CD4-positive, alpha-beta T cell (primary cell): ENCODE measurements at places on chromosomes 2 and 18. TPM values are rescaled to one million over a fixed set of nuclear protein-coding genes. Genes with fewer than 3 reads are reported as not detected.

- H3K27ac ChIP-seq: no peak overlapping the region
- no peak for DNase-seq
- no peaks in the 10 kb centered on the region for H3K27me3 ChIP-seq
- peaks cover 5% of the 10 kb centered on the region for H3K4me1 ChIP-seq
Measured at GRCh38 chr18:59851784-59852399, 47.9 kb upstream of the PMAIP1 start.

DNA sequence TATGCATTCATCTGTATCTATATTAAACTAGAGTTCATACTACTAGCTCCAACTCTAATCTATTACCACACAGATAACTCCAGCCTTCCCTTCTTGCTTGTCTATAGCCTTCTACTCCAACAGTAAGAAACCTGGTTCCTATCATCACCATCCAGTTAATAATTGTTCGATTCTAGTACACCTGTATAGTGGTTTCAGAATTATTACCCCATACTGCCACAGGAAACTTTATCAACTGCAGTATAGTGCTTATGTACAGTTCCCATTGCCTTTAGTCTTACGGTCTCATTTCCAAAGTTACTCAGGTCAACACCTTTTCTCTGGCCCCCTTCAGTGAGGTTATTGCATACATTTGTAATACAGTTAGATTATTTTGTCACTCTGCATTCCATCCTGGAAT lies 14.5 kb downstream of the METTL8 start:
- no peak overlapping the region for H3K4me3 ChIP-seq
- no peaks in the 10 kb centered on the region for H3K36me3 ChIP-seq
- peaks cover 4% of the 10 kb centered on the region for H3K4me1 ChIP-seq
- DNase-seq: no peak
- no peaks in the 10 kb centered on the region for H3K27me3 ChIP-seq

GRCh38 chr2:10083692-10084211 lies 3.5 kb upstream of the CYS1 start:
- no peak overlapping the region for H3K27ac ChIP-seq
- H3K36me3 ChIP-seq: no peaks in the 10 kb centered on the region
- peaks cover 27% of the 10 kb centered on the region for H3K4me1 ChIP-seq
- peaks cover 63% of the 10 kb centered on the region for H3K27me3 ChIP-seq
- no peak overlapping the region for H3K4me3 ChIP-seq

DNA sequence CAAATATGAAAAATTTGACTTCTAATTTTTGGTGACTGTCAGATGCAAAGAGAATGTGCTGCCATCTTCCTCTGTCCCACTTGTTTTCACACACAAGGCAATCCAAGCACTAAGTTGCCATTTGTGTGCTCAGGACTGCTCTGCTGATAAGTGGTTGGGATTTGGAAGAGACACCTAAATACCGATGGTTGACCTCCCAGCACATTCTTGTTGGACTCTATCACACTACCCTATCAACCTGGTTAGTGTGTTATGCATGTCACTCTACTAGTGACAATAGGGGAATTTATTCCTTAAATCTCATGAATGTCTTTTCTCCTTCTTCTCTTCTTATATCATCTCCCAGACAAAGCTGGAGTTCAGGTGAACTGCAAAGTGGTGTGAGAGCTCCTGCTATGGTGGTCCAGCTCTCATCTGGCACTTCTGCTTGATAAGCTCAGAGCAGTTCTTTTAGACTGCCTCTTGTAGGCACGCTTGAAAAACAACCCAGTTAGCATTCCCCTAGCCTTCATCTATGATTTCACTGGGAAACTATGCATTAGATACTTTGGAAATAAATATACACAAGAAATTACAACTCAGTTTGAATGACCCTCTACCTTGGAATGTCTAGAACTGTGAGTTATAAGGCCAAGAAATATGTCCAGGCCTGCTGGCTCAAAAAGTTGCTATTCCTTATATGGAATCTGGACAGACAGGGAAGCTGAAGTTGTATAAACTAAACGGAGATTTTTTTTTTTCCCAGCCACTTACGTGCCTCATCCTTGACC lies 404.8 kb downstream of the MEIS1 start:
- H3K36me3 ChIP-seq: no peaks in the 10 kb centered on the region
- no peak overlapping the region for H3K27ac ChIP-seq
- no peak for DNase-seq

GRCh38 chr18:76395609-76396008 lies 99.4 kb downstream of the ZNF516 start:
- no peak for DNase-seq
- H3K27ac ChIP-seq: no peak overlapping the region
- no peak overlapping the region for H3K4me3 ChIP-seq
- no peaks in the 10 kb centered on the region for H3K27me3 ChIP-seq

DNA sequence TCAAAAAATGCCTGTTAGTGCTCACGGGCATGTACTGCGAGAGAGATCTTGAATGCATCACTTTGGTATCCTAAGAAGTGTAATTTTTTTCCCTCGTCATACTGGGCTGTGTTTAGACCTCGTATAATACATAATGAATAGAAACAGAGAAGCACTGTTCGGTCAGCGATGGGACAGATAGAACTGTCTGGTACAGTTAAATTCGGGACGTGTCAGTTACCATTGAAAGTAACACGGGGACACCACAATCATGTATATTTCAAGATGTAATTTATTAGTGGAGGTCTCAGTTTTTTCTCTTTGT lies 1.8 kb downstream of the PKP4 start:
- peak overlapping the region; percentile 76 for H3K4me3 ChIP-seq
- no peak for DNase-seq
- no peaks in the 10 kb centered on the region for H3K27me3 ChIP-seq
- peaks cover 15% of the 10 kb centered on the region for H3K4me1 ChIP-seq
- no peak overlapping the region for H3K27ac ChIP-seq
- no peaks in the 10 kb centered on the region for H3K36me3 ChIP-seq

DNA sequence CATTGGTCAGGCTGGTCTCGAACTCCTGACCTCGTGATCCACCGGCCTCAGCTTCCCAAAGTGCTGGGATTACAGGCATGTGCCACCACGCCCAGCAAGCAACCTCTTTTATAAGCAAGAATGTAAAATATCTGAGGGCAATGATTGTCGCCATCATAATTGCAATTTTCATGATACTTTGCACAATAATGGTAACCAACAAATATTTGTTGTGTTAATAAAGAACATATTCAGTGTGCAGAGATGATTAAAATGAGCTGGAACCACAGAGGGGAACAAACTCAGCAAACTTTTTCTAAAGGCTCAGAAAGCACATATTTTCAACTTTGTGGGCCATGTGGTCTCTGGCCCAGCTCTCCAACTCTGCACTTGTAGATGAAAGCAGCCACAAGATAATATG lies 115.2 kb upstream of the SIX2 start:
- H3K4me1 ChIP-seq: no peaks in the 10 kb centered on the region
- H3K27me3 ChIP-seq: no peaks in the 10 kb centered on the region
- H3K4me3 ChIP-seq: no peak overlapping the region

DNA sequence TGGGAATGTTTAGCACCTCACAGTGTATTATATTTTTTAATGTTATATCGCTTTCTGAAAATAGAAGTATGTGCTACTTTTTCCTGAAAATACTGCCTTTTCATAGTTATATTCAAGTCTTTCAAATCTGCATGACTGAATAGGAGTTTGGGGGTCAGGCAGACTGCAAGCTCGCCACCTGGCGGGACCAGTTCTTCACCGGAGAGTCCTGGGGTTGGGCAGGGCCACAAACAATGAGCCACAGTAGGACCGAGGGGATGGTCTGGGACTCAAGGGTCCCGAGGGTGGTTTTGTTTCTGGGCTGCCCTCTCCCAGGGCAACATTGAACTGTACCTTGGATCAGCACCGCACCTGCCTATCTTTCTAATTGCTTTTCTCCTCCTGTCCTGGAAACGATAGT lies 70.6 kb downstream of the VWA3B start:
- no peaks in the 10 kb centered on the region for H3K4me1 ChIP-seq
- no peak overlapping the region for H3K4me3 ChIP-seq
- DNase-seq: no peak
- H3K27ac ChIP-seq: no peak overlapping the region
- H3K36me3 ChIP-seq: no peaks in the 10 kb centered on the region

- no peaks in the 10 kb centered on the region for H3K36me3 ChIP-seq
- no peak overlapping the region for H3K4me3 ChIP-seq
- no peak for DNase-seq
- no peaks in the 10 kb centered on the region for H3K4me1 ChIP-seq
Measured at GRCh38 chr2:193580176-193580950, 1385.6 kb upstream of the TMEFF2 start.

DNA sequence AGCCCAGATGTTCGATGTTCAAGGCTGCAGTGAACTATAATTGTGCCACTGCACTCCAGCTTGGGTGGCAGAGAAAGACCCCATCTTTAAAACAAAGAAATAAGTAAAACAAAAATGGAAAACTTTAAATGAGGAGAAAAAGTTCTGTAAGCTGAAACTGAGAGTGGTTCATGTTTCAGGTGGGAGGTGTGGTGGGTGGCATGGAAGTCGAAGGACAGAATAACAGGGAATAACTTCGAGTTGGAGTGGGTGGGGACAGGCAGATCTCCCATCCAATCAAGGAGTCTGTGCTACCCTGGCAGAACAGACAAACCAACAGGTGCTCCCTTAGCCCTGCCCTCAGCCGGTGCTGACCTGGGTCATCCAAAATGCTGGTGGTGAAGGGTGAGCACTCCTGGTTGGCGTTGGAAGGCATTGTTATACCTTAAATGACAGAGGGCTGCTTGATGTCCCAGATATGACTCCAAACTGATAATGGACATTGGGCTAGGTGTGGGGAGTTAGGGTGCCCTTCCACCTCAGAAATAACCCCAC lies 328.4 kb downstream of the DYSF start:
- H3K27me3 ChIP-seq: peaks cover 4% of the 10 kb centered on the region
- no peaks in the 10 kb centered on the region for H3K4me1 ChIP-seq
- no peak overlapping the region for H3K27ac ChIP-seq
- no peak for DNase-seq

DNA sequence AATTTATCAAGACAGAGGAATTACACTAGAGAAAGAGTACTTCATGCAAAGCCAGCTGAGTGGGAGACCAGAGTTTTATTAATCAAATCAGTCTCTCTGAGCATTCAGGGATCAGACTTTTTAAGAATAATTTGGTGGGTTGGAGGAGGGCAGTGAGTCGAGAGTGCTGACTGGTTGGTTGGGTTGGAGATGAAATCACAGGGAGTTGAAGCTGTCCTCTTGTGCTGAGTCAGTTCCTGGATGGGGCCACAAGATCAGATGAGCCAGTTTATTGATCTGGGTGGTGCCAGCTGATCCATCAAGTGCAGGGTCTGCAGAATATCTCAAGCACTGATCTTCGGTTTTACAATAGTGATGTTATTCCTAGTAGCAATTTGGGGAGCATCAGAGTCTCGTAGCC lies 21.4 kb upstream of the PDCL3 start:
- no peak overlapping the region for H3K27ac ChIP-seq
- no peak overlapping the region for H3K4me3 ChIP-seq
- H3K4me1 ChIP-seq: no peaks in the 10 kb centered on the region

GRCh38 chr18:58025733-58026132 lies 18.3 kb upstream of the NEDD4L start:
- H3K4me3 ChIP-seq: no peak overlapping the region
- no peaks in the 10 kb centered on the region for H3K36me3 ChIP-seq
- no peak overlapping the region for H3K27ac ChIP-seq
- no peaks in the 10 kb centered on the region for H3K4me1 ChIP-seq

GRCh38 chr2:101961338-101962191 lies 30.2 kb upstream of the IL1R2 start:
- H3K4me1 ChIP-seq: no peaks in the 10 kb centered on the region
- no peak for DNase-seq
- peak overlapping the region; percentile 13 for H3K4me3 ChIP-seq
- no peak overlapping the region for H3K27ac ChIP-seq
- H3K36me3 ChIP-seq: no peaks in the 10 kb centered on the region
- no peaks in the 10 kb centered on the region for H3K27me3 ChIP-seq

DNA sequence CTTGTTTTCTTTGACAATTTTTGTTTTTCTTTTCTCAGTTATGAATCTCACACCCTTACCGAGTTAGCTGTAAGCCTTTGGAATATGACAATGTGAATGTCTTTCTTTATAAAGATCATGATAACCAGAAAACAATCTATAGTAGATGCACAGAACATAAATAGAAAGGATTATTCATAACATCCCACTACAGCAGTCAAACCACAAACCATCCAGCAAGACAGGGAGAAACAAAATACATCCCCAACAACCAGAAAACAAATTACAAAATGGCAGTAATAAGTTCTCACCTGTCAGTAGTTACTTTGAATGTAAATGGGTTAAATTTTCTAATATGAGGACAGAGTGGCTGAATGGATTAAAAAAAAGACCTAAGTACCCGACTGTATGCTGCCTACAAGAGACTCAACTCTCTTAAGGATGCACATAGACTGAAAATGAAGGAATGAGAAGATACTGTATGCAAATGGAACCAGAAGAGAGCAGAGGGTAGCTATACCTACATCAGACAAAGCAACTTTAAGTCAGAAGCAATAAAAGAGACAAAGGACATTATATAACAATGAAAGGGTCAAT lies 124.6 kb downstream of the ZNF532 start:
- no peak overlapping the region for H3K27ac ChIP-seq
- H3K36me3 ChIP-seq: no peaks in the 10 kb centered on the region
- no peak overlapping the region for H3K4me3 ChIP-seq
- no peak for DNase-seq
- H3K27me3 ChIP-seq: peaks cover 5% of the 10 kb centered on the region

SH3YL1 gene
- total RNA-seq: 61.9 TPM

TLX2 gene
- 0.30 TPM for total RNA-seq

PLGLB2 gene
- total RNA-seq: 2.1 TPM

ANKRD29 gene
- total RNA-seq: 0.28 TPM
